ENCODE measurements at places on chromosomes 5 and 9.

- DNase-seq: peak; percentile 75
Measured at GRCh38 chr5:124906339-124907097, 160.1 kb upstream of the ZNF608 start.

GRCh38 chr5:121273833-121274433, 577.7 kb upstream of the FTMT start:
- peak; percentile 73 for DNase-seq

DNA sequence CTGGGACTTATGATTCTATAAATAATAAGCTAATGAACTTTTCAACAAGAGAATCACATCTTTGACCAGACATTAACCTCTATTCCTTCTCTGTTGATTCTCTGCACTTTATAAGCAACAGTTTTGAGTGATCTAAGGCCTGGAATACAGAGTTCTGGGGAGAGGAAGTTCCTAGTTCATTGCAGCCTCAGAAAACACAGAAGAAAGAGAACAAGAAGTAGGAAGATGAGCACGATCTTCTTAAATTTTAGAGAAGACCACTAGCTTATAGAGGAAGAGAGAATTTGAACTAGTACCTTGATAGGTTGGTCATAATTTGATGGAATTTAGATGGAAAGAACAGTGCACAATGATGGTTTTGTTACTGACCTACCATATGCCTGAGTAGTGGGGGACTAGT, 8.5 kb upstream of the C9orf72 start:
- DNase-seq: no peak

- DNase-seq: no peak
Measured at GRCh38 chr5:602466-603035, 9.6 kb upstream of the CEP72 start.

- DNase-seq: no peak
Measured at GRCh38 chr5:73302797-73303147, 129.8 kb downstream of the TMEM174 start.

Data from iris pigment epithelial cell (primary cell).